ENCODE measurements at places on chromosomes 6 and 20. TPM values are rescaled to one million over a fixed set of nuclear protein-coding genes. Genes with fewer than 3 reads are reported as not detected.
A peak's percentile ranks its signal among the peaks of the same experiment; 100 is the strongest.

GRCh38 chr6:48061265-48061990, 49.6 kb downstream of the PTCHD4 start:
- DNase-seq = no peak

Gene TGM2
- 152 TPM for total RNA-seq

- DNase-seq = no peak
Measured at GRCh38 chr20:39036011-39036410, 73.9 kb downstream of the DHX35 start.

GRCh38 chr6:148959008-148959407, 212.2 kb downstream of the UST start:
- no peak for DNase-seq

DNA sequence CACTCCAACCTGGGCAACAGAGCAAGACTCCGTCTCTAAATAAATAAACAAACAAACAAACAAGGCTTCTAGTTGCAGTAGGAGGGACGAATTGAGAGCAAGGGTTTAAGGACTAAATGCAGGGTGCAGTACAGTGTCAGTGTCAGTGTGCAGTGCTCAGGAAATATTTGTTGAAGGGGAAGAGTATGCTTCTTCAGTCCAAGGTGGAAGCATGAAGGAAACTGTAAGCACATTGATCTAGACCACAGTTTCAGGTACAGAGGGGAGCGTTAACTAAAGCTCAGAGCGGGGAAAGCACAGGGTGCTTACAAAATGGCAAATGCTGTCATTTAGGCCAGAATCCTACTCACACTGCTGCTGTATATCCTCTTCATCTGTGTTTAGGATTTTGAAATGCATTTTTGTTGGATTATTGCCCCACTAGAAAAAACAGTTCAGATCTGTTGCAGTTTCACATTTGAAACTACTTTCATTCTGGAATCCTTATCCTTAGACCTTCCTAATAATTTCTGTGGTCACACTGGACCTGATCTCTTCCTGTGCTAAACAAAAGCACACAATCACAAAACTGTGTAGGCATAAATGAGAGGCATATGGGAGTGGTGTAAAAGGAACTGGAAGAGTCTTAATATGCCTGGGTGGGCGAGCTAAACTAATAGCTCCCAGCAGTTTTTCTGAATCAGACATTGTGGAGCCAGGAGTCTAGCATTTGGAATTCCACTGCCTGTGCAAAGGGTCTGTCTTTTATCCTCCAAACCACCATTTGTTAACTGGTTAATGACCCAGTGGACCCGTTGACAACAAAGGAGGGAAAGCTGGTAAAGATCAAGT, 41.4 kb downstream of the CBFA2T2 start:
- DNase-seq = no peak

DNA sequence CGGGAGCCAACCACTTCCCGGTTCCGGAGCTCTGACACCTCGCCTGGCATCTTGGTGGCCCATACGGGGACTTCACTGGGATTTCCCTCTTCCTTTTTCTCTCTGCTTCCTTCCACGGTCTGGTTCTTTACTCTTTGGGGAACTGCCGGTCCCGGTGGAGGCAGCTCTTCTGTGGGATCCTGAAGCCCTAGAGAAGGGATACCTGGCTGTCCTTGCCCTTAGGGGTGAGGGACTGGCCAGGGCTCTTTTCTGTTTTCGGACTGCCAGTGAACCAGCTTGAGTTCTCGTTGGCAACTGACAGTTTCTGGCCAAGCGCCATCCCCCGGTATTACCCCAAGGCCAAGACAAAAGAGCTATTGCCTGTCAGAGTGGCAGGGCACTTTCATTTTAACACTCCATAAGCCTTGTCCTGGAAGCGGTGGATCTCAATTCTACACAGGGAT, 880 bp upstream of the CPXM1 start:
- no peak for DNase-seq

GRCh38 chr6:159094444-159095252, 49.9 kb upstream of the TAGAP start:
- no peak for DNase-seq

DNA sequence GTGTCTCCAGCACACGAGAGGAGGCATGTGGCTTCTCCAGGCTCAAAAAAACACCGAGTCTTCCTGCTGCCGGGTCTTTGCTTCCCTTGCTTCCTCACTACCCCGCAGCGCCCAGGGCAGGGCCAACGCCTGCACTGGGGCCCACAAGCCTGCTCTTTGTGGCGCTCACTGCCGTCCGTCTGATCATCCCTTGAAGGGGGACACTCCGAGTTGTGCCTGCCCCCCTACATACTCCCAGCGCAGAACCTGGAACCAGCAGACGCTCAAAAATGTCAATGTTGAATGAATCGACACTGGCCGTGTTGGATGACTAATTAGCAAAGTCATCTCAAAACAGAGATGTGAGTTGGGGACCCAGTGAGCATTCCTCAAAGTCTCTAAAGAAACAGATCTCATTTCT, 8.1 kb upstream of the ARFGAP1 start:
- no peak for DNase-seq

DNA sequence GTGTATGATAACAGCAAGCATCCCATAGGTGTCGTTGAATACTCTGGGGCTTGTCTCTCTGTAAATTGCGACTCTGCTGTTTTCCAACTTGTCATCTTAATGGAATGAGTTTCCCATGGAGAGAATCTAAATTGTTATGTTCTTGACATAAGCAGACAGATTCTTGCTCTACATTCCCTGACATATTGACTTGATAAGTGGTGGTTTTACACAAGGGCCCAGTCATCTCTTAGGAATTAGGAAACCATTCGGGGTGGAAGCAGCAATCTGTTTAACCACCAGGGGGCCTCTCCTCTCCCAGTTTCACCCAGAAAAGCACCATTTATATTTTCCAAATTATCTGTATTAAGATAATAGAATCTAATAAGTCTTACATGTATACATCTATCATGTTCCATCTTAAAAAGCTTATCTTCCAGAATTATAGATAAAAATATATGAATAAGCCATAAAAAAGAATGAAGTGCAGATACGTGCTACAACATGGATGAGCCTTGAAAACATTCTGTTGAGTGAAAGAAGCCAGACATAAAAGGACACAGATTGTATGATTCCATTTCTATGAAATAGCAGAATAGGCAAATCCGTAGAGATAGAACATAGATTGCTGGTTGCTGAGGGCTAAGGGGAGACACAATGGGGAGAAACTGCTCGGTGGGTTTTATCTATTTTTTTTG, 23.1 kb upstream of the MROH8 start:
- no peak for DNase-seq

DNA sequence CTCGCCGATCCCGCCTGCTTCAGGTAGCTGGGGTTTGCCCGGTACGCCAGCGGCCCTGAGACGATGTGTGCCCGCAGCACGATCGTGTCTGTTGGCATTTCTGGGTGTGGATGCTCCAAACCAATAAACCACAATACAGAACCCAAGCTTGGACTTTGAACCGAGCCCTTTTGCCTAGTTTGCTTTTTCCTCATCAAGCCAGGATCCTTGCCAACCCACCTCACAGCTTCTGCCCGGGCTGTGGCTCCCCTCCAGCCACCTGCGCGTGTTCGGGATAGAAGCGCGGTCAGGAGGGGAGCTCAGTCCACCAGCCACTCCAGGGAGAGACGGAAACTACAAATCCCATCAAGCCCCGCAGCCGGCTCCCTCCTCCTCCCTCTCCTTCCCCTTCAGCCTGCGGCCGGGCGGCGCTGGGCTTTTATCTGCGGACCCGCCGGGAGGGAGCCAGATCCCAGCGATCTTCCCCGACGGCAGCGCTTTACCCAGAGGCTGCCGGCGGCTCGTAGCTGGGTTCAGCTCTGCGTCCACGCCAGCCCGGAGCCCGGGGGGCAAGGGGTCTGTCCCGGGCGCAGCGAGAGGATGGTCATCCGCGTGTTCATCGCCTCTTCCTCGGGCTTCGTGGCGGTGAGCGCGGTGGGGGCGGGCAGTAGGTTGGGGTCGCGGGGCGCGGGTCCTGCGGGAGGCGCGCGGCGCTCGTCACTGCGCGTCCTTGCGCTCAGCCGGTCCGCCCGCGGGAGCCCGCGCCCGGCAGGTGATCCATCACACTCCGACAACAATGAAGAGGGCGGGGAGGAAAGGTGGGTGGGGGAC, at the start of gene SH3BGRL2:
Gene SH3BGRL2 (plus strand): TSS at position 447 of the 810 bp plus-strand sequence. CDS start 133 bp downstream, at position 580.
- peak; percentile 35 for DNase-seq

Gene OVOL2
- total RNA-seq = not detected

DNA sequence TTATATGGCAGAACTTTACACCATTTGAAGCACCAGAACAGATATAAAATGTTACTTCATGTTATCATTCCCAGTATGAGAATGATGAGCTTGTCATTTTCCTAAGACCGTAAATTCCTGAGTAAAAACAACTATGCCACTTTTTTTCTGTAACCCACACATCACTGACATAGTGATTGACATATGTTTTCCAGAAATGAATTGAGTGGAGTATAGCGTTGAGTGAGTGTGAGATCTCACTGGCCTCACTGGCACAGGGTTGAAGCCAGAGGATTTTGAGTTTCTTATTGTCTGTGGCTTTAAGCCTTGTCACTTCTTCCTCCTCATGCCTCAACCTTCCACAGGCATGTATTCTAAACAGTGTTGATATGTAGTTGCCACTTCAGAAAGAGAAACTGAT, 62.3 kb downstream of the PDE7B start:
- no peak for DNase-seq

Gene LST1
- 4.1 TPM for total RNA-seq

- DNase-seq = no peak
Measured at GRCh38 chr6:116564921-116565872, 6.1 kb upstream of the RWDD1 start.

DNA sequence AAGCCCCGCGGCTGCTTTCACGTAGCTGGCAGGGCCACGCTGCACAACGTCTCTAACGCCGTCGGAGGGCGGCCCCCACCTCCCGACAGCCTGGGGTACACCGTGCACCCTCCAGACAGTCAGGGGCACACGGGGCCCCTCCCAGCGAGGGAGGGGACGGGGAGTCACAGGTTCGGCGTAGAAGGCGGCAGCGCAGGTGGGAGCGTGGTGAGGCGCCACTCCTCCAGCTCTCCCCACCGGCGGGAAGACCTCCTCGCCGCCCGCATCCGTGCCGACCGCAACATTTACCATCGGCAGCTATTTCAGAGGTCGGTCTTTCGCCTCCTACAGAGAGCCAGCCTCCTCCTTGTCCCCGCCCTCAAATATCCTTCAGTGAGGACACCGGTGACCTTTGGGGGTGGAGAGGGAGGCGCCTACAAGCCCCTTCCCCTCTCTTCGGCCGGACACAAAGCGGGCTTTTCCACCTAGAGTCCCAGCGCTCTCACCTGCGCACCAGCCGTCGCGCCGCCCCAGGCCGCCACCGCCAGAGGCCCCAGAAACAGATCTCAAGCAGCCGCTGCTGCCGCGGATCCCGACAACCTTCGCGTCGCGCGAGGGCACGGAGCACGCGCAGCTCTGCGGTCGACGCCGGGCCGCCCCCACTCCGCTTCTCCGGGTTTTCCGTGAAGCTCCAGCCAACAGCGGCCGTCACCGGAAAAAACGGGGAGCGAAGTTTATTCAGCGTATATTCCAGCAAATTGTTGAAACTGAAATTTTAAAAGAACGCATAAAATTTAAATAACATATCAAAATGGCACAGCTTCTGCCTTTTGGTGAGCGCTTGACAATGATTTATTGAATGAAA, at the start of gene MKKS:
Gene MKKS (minus strand): TSS at position 600 of the 844 bp plus-strand sequence. CDS start 20,708 bp downstream, outside the sequence.
- DNase-seq = peak; percentile 85

Gene KIFC1
- total RNA-seq = 1.4 TPM

Gene OTOR
- total RNA-seq = not detected

GRCh38 chr6:166955121-166955864, 1.1 kb downstream of the RNASET2 start:
- DNase-seq = no peak

Gene RPP40
- total RNA-seq = 11.0 TPM

DNA sequence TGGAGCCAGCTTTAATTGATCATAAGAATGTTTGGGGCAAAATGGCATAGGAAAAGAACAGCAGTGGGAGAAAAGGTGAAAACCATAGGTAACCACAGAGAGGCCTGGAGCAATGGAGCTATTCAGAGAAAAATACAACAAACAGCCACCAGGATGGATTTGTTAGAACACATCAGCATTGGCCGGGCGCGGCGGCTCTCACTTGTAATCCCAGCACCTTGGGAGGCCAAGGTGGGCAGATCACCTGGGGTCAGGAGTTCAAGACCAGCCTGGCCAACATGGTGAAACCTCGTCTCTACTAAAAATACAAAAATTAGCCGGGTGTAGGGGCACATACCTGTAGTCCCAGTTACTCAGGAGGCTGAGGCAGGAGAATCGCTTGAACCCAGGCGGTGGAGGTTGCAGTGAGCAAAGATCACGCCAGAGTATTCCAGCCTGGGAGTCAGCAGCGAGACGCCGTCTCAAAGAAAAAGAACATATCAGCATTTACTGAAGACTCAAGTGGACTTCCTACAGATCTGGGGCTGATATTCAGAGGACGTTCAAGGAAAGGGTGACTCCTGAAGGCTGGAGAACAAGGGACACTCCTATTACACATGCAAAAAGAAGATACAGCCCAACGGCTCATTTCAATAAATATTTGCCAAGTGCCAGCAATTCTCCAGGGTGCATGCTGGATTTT, 20.2 kb downstream of the SNHG17 start:
- DNase-seq = no peak

GRCh38 chr20:47583551-47583950, 81.9 kb downstream of the NCOA3 start:
- DNase-seq = no peak

DNA sequence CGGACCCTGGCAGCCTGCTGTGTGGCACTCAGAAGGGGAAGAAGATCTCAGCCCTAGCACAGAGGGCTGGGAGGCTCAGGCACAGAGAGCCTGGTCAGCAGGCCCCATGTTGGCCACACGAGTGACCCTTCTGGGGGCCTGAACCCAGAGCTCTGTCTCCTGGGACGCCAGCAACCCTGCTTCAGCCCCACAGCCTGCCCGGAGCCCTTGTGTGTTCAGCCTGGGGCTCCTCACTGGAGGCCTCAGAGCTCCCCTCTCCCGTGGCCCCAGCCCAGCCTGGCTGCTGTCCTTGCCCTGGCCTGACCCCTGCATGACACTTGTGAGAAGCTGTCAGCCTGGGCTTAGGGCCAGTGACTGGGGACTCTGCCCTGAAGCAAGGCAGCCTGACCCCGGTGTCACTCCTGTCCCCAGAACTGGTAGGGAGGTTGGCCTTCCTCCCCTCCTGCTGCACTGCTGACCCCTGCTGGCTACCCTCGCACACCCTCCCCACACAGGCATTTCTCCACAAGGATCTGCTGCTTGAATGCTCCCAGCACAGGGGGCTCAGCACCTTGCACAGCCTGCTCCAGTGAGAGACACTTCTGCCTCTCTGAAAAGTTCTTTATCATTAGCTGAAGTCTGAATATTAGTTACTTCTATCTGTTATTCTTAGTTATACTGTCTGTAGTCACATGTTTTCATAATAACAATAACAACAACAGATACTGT, 15.4 kb upstream of the IP6K3 start:
- DNase-seq = peak; percentile 98

DNA sequence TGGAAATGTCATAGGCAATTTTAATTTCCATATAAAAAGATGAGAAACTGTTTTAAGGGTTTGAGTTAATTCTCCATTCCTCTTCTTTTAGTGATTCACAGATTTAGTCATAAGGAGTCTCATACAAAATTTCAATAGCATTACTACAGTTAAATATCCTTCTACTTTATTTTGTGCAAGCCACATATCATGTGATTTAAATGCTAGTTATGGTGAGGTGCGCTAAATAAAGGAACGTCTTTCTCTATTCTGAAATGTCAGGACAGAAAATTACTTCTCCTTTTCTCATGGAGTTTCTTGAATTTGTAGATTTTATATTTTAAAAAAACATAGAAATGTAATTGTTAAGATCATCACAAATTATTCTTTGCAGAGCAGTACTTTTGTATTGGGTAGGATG, 50.0 kb upstream of the SUPT3H start:
- no peak for DNase-seq

Gene RAET1L
- not detected for total RNA-seq

Data from gastrocnemius medialis (tissue), 4 donors.